ENCODE measurements at places on chromosomes 1 and 21.

GRCh38 chr1:168243198-168243597 lies 17.4 kb downstream of the SFT2D2 start:
- no peak for DNase-seq

GRCh38 chr1:7127322-7128075 lies 342.2 kb downstream of the CAMTA1 start:
- no peak for DNase-seq

DNA sequence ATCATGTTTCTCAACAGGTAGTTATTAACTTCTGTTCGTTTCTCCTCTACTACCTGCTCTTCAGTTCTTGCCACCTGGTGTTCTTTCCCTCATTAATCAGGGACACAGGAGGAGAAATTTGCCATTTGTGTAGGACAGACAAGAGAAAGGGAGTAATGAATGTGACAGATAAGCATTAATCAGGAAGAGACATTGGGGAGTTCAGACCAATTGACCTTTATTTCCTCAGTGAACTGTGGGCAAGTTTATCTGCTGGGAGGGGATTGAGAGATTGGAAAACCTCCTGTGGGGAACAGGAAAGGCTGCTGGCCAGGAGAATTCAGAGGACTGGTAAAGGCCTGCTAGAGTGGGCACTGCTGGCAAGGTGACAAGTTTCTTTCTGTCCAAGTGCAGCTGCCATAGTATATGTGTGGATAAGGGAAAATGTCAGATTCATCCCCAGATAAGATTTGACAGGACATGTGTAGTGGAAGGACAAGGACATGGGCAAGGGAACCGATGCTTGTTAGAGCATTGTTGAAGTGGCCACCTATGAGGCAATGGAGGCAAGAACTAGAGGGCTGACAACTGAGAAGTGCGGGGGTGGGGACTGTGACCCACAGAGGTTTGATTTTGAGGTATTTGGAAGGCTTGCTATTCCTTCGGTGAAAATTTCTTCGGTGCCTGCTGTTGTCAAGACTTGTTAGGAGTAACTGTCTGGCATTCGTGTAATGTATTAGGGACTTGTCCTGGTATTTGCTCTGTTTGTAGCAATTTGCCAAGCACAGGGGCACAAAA lies 12.6 kb downstream of the SZT2 start:
- no peak for DNase-seq

DNA sequence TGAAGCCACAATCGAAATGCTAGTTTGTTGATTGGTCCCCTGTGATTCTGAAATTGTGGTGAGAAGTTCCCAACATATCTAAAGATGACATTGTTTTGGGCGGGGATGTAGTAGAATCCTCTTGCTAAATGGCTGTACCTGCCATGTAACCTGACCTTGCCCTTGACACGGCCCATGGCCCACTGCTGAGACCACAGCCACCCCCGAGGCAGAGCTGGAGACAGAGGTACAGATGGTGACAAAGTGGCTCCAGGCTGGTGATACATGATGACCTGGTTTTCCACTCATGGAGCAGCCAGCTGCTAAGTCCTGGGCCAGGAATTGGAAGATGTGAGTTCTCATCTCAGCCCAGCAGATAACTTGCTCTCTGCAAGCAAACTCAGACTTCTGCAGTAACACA lies 226.5 kb downstream of the FOXD2 start:
- no peak for DNase-seq

- no peak for DNase-seq
Observed at GRCh38 chr1:173473599-173474011, 3.5 kb upstream of the PRDX6 start.

All from AG09309 (cell line).